ENCODE measurements at places on chromosomes 11 and 22.
A peak's percentile ranks its signal among the peaks of the same experiment; 100 is the strongest.

DNA sequence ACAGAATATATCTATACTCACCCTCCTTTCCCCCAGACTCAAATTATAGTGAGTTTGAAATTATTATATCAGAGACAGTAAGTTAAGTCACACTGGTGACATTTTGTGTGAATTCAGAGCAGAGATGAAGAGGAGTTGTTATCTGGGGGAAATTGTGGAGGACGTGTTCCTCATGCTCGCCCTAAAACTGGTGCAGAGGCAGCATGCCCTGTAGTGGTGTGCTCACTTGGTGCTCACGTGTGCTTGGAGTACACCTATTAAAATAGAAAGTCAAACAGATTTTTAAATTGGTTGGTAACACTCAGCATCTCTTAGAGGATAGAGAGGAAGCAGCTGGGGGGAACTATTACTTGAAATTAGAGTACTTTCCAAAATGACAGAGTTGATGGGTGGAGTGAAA is 51.6 kb upstream of the ADSL start:
- no peak for DNase-seq

- DNase-seq: no peak
Measured at GRCh38 chr11:129591527-129591926, 215.9 kb downstream of the BARX2 start.

GRCh38 chr11:133901999-133902398 is 54.8 kb downstream of the IGSF9B start:
- DNase-seq: no peak

GRCh38 chr11:101299210-101299609 is 169.6 kb upstream of the PGR start:
- DNase-seq: no peak

- DNase-seq: no peak
Measured at GRCh38 chr11:33706546-33706945, 5.9 kb upstream of the C11orf91 start.

GRCh38 chr11:43872995-43873394 is 7.6 kb upstream of the ALKBH3 start:
- no peak for DNase-seq

DNA sequence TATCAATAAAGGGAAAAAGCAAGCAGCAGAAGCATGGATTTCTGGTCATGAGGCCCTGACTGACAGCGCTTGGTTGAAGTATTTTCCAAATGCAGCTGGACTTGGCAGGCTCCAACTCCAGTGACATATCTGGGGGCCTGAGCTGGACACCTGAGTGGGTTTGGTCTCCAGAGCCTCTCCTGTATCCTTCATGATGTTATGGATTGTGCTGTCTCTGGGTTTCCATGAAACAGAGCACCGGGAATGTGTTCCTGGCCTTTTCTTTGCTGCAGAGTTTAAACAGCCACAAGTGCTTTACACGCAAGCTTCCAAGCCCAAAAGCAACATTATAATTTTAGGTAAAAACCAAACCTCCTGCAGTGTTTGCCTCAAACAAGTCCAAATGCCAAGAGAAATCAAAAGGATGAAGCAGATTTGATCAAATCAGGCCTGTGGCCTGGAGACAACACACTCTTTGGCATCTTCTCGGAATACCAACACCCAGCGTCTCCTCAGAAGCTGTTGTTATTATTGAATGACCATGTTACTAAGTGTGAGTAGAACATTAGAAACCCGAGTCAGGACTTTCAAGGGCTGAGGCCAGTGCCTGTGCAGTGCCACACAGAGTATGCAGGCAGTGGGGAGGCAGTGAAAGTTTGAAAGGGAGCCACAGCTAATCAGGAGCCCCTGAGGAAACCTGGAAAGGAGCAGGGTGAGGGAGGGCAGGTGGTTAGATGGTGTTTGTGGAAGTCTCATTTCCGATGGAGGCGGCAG is 42.0 kb downstream of the ME3 start:
- no peak for DNase-seq

GRCh38 chr22:45265535-45265934 is 19.2 kb upstream of the UPK3A start:
- DNase-seq: no peak

DNA sequence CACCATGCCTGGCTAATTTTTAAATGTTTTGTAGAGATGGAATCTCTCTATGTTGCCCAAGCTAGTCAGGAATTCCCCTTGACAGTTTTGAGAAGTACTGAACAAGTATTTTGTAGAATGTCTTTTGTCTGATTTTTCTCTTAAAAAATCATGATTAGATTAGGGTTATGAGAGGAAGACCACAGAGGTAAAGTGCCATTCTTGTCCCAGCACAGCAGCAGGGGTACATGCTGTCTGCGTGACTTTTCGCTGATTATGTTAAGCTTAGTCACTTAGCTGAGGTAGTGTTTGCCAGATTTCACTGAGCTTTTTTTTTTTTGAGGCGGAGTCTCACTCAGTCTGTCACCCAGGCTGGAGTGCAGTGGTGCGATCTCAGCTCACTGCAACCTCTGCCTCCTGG is 13.6 kb upstream of the NUP160 start:
- no peak for DNase-seq

DNA sequence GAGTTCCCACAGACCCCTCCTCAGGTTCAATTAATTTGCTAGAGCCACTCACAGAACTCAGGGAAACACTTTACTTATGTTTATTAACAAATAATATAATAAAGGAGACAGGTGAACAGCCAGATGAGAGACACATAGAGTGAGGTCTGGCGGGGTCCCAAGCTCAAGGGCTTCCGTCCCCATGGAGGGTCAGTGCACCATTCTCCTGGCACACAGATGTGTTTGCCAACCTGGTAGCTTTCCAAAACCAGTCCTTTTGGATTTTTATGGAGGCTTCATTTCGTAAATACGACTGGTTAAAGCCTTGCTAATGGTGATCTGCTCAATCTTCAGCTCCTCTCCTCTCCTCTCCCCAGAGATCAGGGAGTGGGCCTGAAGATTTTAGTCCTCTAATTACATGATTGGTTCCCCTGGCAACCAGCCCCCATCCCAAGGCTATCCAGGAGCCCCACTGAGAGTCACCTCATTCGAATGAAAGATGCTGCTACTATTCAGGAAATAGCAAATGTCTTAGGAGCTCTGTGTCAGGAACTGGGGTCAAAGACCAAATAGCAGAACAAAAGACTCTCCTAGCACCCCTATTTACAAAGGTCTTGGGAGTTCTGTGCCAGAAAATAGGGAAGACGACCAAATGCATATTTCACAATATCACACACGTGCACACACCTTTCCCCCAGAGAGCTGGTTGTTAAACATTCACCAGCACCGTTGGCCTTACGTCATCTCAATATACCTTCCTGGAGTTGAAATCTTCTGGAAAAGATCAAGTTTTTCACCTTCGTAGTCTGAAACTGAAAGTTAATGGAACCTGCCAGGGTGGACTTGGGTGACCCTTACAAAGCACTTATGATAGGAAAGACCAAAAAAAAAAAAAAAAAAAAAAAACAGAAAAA is 23.8 kb upstream of the CAPRIN1 start:
- peak; percentile 60 for DNase-seq

DNA sequence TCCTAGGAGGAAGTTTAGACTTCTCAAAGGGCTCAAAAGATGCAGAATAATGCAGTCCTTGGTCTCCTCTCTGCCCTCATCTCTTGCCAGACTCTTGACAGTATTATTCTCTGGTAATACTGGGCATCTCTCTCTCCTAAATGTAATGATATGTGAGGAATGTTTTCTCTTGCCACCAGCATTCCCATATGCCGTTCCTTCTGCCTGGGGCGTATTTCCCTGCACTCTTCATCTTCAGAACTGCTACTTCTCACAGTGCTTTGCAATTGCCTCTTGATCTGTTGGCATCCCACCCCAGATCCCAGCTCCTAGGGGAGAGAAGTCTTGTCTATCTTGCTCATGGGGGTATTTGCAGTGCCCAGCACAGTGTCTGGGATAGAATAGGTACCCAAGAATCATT is 107.4 kb downstream of the RASSF10 start:
- DNase-seq: no peak

DNA sequence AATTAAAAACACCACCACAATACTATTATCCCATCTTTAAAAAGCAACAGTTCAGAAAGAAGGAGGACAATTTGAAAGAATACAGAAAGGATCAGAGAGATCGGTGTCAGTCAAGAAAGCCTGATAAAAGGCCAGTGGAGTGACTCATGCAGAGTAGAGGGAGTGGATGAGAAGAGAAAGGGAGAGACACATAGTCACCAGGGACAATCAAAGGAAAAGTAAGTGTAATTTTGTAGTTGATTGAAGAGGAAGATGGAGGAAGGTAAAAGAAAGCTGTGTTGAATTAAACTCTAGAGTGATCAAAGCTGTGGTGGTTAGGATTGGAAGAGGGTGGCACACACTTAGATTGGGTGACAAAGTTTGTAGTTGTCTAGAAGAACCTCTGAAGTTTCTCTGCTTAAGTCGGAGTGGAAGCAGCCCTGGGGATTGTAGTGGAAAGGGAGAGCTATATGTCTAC is 14.1 kb downstream of the SPECC1L start:
- no peak for DNase-seq

DNA sequence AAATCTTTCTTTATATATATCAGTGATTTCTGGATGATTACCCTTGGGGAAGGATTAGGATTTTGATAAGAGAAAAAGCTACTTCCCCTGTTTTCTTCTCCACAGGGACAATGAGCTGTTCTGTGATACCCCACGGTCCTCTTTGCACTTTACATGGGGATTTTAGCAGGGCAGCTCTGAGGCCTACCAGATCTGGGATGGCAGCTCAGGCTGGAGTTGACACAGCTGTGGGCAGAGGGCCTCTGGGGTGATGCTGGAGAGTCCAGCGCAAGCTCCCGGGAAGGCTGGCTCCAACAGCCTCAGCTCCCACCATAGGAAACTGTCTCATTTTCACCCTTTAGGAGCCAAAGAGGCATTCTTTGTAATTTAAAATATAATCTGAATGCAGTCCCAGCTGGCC is 383.8 kb upstream of the NARS2 start:
- DNase-seq: no peak

DNA sequence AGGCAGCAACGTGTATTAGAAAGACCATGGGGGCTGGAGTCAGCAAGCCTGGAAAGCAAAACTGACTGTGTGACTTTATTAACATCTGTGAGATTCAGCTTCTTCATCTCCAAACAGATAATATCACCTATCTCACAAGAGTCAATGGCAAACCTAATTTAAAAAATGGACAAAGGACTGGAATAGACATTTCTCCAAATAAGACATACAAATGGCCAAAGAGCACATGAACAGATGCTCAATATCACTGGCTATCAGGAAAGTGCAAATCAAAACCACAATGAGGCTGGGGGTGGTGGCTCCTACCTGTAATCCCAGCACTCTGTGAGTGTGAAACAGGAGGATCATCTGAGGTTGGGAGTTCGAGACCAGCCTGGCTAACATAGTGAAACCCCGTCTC is 69.6 kb downstream of the CLPB start:
- DNase-seq: no peak

DNA sequence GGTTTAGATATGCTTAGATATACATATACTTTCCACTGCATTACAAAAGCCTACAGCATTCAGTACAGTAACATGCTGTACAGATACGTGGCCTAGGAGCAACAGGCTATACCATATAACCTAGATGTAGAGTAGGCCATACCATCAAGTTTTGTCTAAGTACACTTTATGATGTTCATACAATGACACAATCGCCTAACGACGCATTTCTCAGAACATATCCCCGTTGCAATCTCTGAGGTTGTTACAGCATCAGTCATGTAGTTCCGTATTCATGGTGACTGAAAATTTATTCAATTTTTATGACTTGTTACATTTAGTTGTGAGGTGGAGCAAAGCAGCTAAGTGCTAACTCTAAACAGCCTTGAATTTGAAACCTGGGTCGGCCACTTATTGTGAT is 6.7 kb downstream of the ZBTB44 start:
- DNase-seq: no peak

DNA sequence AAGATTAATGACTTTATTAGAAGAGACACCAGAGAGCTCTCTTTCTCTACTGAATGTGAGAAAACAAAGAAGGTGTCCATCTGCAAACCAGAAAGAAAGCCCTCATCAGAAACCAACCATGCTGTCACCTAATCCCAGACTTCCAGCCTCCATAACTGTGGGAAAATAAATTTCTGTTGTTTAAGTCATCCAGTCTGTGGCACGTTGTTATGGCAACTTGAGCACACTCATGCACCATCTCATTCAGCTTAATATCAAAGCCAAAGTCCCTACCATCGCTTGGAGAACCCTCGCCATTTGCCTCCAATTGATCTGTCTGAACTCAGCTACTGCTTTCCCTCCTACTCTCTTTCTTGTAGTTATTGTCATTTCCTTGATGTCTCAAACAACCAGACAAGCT is 766.1 kb upstream of the ARHGAP42 start:
- no peak for DNase-seq

DNA sequence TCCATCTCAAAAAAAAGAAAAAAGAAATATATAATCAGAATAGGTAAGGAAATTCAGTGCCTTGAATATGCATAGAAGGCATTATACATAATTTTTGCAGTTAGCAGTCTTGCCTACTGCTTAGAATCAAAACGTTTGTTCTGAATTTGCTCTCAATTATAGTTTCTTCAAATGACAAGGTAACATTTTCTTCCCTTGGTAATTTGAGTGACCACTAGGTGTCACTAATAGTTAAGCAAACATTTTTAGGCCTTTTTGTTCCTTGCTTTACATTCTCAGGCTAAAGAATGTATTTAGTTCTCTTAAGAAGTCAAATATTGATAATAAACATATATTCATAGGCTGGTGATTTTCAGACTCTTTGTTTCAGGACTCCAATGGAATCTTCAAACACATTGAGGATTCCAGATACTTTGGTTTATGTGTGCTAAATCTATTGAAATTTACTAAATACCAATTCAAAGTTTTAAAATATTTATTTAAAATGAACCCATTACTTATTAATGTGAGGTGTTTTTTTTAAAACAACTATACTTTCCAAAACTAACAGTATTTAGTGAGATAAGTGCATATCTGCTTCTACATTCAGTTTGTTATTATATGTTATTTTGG is 55.0 kb upstream of the DEPDC7 start:
- peak; percentile 66 for DNase-seq

DNA sequence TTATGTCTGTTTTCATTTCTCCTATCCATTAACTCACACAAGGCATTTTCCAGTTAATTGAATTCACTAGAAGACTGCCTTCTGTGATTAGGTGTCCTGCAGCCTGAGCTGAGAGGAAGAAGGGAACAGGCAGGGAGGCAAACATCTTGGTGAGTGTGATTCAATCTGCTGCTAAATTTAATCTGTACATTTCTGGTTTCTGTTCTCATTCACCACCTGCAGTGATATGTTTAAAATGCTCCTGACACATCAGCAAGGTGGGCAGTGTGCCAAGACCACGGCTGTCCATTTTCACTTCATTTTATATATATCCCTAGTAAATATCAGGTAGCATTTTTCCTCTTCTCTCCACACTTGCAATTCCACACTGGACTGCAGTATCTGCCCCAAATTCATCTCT is 416.5 kb downstream of the TMEM135 start:
- DNase-seq: peak; percentile 7

GRCh38 chr22:47213571-47214230 is 451.3 kb downstream of the TBC1D22A start:
- no peak for DNase-seq

- DNase-seq: peak; percentile 82
Measured at GRCh38 chr22:20552443-20553401, 45.3 kb downstream of the MED15 start.

DNA sequence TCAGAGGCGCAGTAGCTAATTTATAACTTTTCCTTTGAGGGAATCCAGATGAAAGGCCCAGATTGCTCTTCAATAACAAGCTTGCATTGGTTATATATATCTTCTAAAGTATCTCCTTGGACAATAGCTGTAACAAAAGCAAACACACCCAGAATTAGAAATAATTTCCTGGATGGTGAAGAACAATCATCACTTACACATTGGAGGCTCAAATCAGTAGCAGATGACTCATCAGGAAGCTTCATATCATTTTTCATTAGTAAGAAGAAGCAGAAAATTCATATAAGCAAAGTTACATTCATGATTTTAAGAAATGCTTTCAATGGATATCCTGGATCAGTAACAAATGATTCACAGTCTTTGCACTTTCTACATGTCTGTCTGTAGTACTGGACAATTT is 173.6 kb upstream of the CCDC90B start:
- DNase-seq: no peak

All from renal cortical epithelial cell (primary cell).